NT2/D1 (cell line): ENCODE measurements at places on chromosomes 5 and 9.

GRCh38 chr5:6599739-6600138, 33.1 kb downstream of the NSUN2 start:
- no peak for DNase-seq

DNA sequence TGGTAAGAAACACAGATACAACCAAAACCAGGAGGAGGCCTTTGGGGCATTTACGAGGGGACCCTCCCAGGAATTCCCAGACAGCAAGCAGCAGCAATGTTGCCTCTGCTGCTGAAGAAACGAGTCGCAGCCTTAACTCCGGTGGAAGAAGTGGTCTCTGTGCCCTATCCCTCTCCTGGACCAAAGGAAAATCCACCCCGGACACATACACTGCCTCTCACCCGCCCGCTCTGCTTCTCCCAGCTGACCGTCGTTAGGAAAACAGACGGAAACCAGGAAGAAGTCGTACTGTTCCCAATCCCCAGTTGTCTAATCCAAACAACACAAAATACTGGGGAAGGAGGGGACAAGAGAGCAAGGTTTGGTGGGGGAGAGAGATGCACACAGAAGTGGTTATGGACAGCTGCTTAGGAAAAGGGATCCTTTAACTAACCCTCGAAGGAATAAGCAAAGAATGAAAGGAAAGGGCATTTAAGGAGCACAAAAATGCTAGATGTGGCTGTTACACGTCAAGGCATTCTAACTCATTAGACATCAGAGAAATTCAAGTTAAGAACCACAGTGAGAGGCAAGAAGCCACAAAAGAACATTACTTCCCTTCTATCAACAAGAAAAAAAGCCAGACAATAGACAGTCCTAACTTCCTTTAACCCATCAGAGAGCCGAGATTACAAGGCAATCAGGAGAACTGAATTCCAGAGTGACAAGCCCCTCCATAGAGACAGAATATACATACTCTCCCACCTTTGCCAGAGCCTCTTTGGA, 71.9 kb downstream of the ACTL7B start:
- DNase-seq = no peak

DNA sequence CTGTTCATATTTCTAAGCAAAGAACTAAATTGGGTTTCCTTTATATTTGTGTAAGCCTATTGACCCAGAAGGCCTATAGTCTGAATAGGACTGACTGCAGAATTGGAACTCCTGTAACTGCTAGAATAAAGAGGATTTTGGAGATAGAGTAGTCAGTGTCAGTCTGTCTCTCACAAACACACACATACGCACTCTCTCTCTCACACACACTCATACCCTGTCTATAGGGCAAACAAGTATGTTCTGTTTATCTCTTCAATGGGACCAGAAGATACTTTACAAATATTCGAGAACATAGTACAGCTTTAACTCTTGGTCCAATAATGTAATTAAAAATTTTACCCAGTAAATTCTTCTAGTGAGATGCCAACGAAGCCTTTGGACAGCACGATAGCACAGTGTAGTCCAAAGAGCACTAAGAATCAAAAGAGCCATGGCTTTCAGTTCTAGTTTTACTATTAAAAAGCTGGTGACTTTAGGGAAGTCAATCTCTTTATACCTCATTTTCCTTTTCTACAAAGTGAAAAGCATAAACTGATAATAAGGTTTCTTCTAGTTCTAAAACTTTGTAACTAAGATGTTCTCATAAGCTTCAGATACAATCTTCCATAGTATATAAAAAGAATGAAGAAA, 19.3 kb downstream of the ABHD17B start:
- DNase-seq = no peak

- no peak for DNase-seq
Observed at GRCh38 chr5:169838688-169839087, 141.6 kb downstream of the INSYN2B start.

DNA sequence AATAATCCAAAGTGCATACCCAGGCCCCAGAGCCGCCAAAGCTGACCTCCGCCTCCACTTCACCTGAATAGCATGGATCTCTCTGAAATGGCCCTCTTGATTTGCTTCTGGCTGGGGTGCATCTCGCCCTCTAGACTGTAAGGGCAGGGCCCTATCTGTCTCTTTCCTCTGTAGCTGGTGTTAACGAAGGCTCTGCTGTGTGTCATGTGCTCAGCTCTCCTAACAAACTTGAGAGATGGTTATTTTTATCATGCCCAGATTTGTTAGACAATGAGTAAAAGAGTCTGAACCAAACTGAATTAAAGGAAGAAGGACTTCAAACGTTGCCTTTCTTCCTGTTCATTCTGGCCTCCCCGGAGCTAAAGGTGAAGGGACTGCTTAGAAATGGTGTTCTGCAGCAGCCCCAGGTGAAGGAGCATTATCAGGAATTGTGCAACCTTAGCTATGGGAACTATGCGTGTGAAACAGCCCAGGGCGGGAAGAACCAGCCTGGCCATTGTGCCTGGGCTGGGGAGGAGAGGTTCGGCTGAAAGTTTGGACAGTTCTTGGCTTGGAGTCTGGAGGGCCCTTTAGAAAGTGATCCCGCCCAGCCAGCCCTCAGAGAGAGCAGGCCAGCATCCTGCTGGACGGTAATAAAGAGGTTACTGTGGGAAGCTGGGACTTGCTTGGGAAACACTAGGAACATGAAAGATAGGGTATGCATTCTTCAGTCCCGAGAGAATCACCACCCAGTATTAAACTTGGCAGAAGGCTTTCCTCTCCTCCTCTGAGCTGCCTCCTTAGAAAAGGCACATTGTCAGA, 73.5 kb downstream of the WWC1 start:
- no peak for DNase-seq

DNA sequence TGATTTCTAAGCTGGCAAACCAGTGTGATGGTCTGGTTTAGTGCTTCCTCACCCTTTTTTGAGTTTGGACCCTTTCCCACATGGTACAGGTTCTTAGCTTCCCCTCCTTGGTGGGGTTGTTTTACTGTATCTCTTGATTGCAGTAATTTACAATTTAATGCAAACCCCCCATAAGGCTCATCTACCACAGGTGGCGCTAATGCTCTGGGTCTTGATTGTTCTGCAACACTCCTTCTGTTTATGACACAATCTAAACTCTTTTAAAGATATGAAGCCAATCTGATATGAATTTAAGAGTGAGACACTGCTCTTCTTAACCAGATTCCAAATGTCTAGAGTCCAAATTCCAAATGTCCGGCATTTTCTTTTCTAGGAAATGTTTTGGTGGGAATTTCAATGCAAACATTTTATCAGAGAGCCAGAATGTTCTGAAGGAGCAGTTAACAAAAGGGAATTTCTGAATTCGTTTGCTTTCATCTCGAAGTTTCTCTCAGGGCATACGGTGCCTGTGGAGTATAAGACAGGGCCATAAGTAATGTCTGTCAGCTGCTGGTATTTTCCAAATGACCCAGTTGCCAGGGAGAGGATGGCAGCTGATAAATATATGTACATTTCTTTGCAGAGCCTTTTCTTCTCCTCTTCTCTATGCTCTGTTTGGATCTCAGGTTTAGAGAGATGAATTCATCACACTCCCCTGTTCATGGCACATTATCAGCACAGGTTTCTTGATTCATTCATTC, 246.8 kb downstream of the ARHGAP26 start:
- DNase-seq = no peak

GRCh38 chr9:131518553-131518952, 12.5 kb downstream of the UCK1 start:
- no peak for DNase-seq

DNA sequence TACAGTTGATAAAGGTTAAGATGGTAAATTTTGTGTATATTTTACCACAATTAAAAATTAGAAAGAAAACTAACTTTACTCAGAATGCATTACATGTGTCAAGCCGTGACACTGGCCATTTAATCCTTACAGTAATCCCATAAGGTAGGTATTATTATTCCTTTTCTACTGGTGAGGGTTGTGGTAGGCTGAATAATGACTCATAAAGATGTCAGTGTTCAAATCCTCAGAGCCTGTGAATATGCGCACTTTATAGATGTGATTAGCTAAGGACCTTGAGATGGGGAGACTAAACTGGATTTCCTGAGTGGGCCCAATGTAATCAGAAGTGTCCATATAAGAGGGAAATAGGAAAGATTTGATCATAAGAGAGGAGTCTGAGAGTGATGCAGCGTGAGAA, 288.1 kb downstream of the TMEM167A start:
- no peak for DNase-seq

- no peak for DNase-seq
Observed at GRCh38 chr5:31736127-31736526, 97.2 kb downstream of the PDZD2 start.

GRCh38 chr5:1881098-1881572, 1.6 kb downstream of the IRX4 start:
- DNase-seq = no peak

DNA sequence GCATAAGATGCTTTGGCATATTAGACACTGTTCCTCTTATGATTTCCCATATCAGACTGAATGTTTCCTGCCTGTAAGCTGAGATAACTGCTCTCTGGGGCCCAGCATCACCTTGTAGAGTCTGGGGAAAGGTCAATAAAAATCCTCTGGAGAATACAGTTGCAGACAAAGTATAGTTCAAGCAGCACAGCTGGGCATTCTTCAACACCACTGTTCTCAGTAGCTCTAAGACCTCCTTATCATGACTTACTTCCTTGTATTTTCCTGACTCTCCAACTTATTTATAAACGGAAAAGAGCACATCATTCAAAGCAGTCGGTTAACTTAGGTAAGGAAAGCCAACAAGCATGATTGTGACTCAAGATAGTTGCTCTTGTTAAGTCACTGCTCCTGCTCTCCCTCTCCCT, 208.7 kb upstream of the RASEF start:
- no peak for DNase-seq

DNA sequence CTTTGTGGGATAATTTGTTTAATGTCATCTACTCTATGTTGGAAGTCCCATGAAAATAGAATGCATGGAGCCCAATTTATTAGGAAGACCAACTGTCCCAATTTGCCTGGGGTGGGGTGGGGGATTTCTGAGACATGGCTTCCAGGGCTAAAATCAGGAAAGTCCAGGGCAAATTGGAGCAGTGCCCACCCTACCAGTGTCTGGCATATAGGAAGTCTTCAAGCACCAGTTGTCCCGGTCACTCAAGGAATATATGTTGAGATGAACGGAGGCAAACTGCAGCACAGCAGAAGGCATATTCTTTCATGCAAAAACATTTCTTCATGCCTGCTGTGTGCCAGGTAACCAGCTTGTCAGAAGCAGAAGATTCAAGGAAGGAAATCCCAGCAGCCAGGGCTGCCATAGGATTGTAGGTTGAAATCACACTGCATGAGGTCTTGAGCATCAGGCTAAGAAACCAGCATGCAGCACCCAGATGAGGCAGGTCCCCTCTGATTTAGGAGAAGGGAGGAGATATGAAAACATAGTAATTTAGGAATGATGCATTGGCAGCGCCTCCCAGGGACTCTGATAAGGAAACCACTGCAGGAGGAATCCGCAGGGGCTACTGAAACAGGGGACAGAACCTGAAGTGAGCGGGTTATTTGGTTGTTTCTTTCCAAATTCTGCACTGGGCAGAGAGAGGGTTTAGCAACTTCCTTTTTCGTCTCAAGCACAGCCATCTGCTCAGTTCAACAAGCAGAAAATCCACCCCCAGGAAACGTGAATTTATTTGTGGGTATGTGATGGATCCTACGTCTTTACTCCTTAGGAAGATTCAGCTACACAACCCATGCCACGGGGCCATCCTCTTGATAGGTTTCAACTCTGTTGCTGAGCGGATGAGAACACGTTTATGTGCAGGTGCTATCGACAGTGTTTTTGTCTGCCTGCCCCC, 112.6 kb upstream of the CPEB4 start:
- no peak for DNase-seq

DNA sequence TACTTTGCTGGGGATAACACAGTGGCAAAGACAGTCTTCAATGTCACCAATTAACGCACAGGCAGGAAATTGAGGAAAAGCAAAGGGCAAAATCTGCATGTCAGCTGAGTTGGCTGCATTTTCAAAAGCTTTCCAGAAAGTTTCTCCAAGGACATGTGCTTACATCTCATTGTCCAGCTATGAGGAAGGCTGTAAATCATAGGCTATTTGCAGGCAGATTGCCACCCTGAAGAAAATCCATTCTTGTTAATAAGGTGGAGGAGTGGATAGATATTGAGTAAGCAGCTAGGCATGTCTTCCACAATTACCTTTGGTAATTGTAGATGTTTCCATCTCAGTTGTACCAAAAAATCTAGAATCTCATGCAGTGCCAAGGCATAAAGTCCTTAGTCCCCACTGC, 278.0 kb upstream of the NUDT12 start:
- no peak for DNase-seq

DNA sequence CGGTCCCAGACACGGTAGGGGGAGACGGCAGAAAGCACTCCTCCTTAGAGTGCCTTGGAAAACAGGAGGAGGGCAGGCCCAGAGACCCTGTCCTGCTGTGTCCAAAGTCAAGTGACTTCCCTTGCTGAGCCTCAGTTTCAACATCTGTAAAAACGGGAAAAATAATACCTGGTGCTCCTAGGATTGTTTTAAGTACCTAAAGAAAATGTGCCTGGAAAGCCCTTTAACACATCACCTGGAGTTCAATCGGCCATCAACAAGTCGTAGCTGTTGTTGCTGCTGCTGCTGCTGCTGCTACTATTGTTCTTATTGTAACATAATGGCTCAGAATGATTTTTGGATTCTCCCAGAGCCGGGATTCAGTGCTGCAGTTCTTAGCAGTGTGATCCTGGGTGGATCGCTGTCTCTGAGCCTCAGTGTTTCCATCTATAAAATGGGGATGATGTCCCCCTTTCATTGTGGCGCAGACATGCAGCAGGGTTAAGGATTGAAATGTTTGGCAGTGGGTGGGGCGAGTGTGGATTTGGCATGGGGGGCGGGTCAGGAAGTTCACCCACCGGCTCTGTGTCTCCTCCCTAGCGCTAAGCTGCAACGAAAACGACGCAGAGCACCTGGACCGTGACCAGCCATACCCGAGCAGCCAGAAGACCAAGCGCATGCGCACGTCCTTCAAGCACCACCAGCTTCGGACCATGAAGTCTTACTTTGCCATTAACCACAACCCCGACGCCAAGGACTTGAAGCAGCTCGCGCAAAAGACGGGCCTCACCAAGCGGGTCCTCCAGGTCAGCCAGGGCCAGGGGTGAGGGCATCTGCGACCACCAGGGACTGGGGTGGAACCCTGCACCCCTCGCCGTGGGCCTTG, 9.2 kb downstream of the LHX2 start:
- DNase-seq = no peak

DNA sequence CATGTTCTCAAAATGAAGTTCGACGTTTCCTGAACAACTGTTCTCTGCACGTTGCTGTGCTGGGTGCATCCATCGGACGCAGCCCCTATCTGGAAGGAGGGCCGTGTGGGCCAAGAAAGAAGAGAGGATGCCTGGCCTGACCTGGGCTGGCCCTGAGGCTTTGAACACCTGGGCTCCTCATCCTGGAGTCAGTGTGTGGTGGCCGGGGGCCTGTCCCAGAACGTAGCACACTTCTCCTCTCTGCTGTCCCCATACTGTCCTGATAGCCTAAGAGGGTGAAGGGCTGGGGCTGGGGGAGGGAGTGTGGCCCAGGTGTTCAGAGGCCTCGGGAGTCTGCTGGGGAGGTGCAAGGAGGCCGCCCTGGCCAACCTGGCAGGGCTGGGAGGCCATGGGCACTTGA, 21.5 kb downstream of the COL5A1 start:
- no peak for DNase-seq

DNA sequence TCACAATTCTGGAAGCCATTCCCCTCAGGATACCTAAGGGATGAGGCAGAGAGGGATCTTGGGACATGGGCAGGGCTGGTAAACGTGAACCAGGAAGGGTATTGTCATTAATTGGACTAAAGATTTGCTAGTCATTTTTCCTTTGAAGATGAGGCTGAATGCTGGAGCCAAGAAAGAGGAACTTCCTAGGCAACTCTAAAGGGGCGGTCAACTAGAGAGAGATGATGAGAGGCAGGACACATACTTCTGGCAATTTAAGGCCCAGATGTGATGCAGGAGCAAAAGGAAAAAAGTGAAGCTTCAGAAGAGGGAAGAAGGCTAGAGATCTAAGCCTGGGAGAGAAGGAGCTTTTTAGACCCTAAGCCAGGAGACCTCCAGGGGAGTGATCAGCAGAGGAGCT, 5.6 kb downstream of the GBA2 start:
- DNase-seq = no peak
